Breast epithelium (tissue), 4 donors: ENCODE measurements at places on chromosomes 3 and 15.

DNA sequence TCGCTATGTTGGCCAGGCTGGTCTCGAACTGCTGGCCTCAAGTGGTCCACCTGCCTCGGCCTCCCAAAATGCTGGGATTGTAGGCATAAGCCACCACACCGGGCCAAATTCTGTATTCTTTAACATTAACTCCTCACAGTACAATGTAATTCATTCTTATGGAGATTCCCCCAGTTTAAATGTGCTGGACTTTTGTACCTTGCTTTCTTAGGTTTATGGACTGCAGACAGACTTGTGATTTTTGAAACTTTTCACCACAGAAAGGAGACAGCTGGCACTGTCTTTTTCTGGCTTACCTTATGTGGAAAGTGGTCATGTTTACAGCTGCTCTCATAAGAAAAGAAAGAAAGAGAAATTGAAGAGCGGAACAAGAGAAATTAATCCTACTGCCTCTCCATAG is 103.8 kb downstream of the IQCH start:
- no peak for DNase-seq

- DNase-seq: no peak
These were observed 138.5 kb downstream of the ALCAM start for GRCh38 chr3:105505170-105505569.

GRCh38 chr3:146499701-146500100 is 30.3 kb upstream of the PLSCR2 start:
- no peak for DNase-seq

- no peak for DNase-seq
These were observed 4.2 kb downstream of the SORD start for GRCh38 chr15:45027220-45027619.

DNA sequence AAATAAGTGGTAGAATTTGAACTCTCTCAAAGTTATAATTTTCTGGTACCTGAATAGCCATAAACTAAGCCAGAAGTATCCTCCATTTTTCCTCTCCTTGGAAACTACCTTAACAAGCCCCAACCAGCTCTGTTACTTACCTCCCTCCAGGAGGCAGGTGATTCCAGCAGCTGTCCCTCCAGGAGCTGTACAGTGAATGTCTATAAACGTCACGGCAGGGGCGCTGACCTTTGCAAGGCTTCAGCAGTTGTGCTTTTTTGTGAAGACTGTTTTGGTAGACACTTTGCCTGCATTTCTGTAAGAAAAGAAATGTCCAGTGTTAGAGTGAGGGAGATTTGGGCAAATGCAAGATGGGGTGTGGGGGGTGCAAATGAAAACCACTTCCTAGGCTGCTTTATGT is 67.2 kb downstream of the LEO1 start:
- DNase-seq: no peak

- DNase-seq: no peak
These were observed 13.6 kb downstream of the IP6K1 start for GRCh38 chr3:49772703-49773102.

DNA sequence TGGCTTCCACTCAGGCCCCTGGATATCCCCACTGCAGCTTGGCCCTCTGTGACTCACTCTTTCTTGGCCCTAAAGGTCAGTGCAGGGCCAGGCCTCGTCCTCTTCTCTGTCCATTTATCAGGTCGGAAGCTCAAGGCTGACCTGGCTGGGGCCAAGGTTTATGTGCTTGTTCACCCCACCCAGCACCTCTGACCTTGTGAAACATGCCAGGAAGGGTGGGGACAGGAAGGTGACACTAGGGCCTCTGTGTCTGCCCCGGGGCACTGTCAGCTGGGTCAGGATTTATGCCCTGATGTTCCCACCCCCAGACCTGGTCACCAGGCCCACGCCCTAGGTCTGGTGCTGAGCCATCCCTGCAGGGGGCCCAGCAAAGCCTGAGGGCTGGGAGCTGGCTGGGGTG is 103.8 kb downstream of the FBLN2 start:
- DNase-seq: no peak

- DNase-seq: no peak
These were observed 13.1 kb upstream of the EHD4 start for GRCh38 chr15:41985236-41986160.

- DNase-seq: no peak
These were observed 6.0 kb upstream of the TMEM87A start for GRCh38 chr15:42279234-42279723.

GRCh38 chr3:13088028-13089006 is 15.1 kb upstream of the IQSEC1 start:
- DNase-seq: no peak
